ENCODE measurements at places on chromosomes 7 and 10. TPM values are rescaled to one million over a fixed set of nuclear protein-coding genes. Genes with fewer than 3 reads are reported as not detected.

DNA sequence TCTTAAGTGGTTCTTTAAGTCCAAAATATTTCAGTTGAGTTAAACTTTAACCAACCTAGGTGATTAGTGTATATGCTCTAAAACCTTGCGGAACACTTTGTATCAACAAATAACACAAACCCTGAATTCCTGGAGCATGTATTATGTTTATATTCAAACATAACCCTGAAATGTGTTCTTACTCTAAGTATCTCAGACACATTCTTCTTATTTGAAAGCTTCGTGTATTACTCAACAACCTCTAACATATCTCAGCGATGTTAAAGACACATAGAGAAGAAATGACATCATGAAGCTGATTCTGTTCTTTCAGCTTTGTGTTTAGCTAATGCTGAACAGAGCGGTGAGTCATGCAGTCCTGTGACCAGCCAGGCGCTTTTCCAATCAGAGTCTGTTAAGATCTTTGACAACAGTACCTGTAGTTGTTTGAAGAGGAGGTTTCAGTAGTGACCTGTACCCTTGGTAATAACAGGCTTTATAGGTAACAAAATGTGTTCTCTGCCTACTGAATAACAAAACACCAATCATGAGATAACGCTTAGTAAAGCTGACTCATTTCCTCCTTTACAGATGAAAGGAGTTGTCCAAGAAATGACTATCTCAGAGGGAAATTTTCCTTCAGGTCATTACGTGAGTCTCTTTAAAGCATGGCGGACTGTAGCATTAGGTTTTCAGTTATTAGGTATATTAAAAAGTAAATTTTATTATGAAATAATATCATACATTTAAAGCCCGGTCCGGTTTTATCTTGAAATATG is 67.3 kb upstream of the KLF6 start:
- H3K4me1 ChIP-seq = peaks cover 23% of the 10 kb centered on the region
- H3K27me3 ChIP-seq = no peaks in the 10 kb centered on the region
- peak overlapping the region; percentile 64 for H3K27ac ChIP-seq

DNA sequence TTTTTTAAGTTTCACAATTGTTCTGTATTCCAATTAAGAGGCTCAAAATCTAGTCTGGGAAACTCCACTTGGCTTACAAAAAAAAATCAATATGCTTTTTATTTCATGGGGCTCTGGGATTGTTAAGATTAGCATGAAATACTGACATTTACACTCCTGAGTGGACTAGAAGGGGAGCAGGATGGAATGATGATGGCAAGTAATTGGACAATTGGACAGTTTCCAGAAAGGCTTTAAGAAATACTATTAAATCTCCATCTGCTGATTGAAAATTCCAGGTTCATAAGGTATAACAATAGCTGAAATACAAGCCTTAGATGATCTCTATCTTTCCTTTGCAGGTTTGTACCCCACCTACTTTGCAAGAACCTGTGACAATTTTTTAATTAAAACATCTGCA is 184.4 kb downstream of the LRRTM3 start:
- H3K27me3 ChIP-seq = no peaks in the 10 kb centered on the region
- H3K27ac ChIP-seq = no peak overlapping the region
- no peaks in the 10 kb centered on the region for H3K4me1 ChIP-seq
- H3K36me3 ChIP-seq = no peaks in the 10 kb centered on the region

GRCh38 chr7:111834367-111834766 is 272.1 kb upstream of the IMMP2L start:
- no peak overlapping the region for H3K4me3 ChIP-seq
- H3K36me3 ChIP-seq = no peaks in the 10 kb centered on the region
- no peak for DNase-seq
- H3K4me1 ChIP-seq = no peaks in the 10 kb centered on the region

DNA sequence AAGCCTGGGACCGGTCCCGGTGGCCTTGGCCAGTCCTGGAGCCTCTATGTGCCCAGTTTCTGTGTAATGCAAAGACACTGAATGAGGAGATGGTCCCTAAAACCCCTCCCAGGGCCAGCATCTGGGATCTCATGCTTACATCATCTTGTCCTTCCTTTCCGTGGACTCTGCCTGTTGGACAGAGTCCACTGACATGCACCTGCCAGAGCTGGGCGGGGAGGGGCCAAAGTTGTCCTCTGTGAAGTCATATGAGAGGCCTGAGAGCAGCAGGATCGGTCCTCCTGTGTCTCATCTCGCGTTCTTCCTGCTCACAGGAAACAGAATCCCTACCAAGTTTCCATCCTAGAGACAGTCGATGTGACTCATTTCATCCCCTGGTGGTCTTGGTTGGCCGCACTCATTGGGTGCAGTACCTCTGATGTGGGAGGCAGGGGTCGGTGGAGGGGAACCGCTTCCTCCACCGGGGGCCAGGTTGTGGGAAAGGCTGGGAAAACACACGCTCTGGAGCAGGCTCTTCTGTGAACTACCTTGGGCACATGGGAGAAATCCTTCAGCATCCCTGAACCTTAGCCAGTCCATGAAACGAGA is 389.6 kb upstream of the PODXL start:
- no peak for DNase-seq
- H3K4me1 ChIP-seq = peaks cover 9% of the 10 kb centered on the region
- H3K4me3 ChIP-seq = no peak overlapping the region

DNA sequence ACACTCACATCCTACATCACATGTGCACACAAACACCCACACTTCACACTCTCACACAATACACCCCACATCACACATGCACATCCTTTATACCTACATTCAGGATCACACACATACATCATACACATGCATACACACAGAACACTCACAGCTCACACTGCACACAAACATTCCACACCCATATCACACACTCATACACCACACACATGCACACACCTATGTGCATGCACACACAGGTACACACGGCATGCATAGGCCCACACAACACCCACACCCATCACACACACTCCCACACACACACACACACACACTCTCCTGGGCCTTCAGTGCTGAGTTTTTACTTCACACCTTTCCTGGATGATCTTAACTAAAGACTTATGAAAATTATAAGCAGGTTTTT is 220.5 kb downstream of the DNAJB6 start:
- no peak overlapping the region for H3K4me3 ChIP-seq
- DNase-seq = no peak
- H3K27ac ChIP-seq = no peak overlapping the region
- no peaks in the 10 kb centered on the region for H3K4me1 ChIP-seq

DNA sequence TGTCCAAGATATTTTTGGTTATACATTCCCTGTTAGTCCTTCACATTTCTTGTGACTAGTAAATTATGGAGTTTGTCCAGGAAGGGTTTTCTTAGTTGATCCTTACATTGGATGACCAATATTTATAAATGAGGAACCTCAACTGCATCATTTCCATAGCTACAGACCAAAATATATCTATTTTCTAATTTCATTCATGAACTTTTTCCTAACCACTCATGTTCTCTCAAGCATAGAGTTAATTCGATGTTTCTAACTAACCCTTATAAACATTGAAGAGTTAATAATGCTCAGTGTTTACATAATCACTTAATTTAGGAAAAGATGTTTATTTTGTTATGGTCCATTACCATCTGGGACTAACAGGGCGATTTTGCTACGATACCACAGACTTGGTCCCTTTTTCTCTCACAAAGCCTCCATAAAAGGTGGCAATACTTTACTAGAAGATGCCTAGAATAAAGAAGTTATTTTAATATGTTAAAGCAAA is 591.0 kb downstream of the MAGI2 start:
- no peaks in the 10 kb centered on the region for H3K36me3 ChIP-seq
- H3K27ac ChIP-seq = no peak overlapping the region
- no peak for DNase-seq
- H3K4me3 ChIP-seq = no peak overlapping the region
- no peaks in the 10 kb centered on the region for H3K4me1 ChIP-seq

GRCh38 chr7:21243265-21243664 is 184.6 kb upstream of the SP4 start:
- no peak for DNase-seq
- no peaks in the 10 kb centered on the region for H3K27me3 ChIP-seq
- H3K27ac ChIP-seq = no peak overlapping the region
- H3K4me3 ChIP-seq = no peak overlapping the region

DNA sequence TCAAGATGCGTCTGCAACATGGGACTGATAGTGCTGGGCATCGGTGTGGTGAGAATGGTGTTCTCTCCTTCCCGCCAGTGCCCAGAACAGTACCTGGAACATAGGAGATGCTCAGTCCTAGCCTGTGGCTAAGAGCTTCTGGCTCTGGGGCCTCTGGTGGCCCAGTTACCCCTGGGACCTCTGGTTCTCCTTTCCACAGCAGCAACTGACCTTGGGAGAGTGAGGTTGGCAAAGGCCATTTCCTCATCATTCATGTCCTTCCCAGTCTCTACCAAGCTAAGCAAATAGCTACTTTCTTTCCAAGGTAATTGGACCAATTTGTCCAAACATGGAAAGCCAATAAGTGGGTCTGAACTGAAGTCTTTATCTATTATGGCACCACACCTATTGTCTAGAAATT is 11.6 kb upstream of the GOLGA7B start:
- H3K27me3 ChIP-seq = no peaks in the 10 kb centered on the region
- peaks cover 25% of the 10 kb centered on the region for H3K4me1 ChIP-seq
- no peak for DNase-seq
- no peak overlapping the region for H3K4me3 ChIP-seq
- no peak overlapping the region for H3K27ac ChIP-seq

GRCh38 chr10:71684356-71685173 is 35.0 kb downstream of the C10orf105 start:
- H3K4me3 ChIP-seq = no peak overlapping the region
- no peaks in the 10 kb centered on the region for H3K36me3 ChIP-seq
- H3K27me3 ChIP-seq = no peaks in the 10 kb centered on the region
- no peak for DNase-seq
- no peaks in the 10 kb centered on the region for H3K4me1 ChIP-seq

GRCh38 chr10:113214331-113214730 is 264.3 kb downstream of the TCF7L2 start:
- H3K27ac ChIP-seq = no peak overlapping the region
- no peak for DNase-seq
- no peak overlapping the region for H3K4me3 ChIP-seq
- no peaks in the 10 kb centered on the region for H3K4me1 ChIP-seq
- no peaks in the 10 kb centered on the region for H3K27me3 ChIP-seq

DNA sequence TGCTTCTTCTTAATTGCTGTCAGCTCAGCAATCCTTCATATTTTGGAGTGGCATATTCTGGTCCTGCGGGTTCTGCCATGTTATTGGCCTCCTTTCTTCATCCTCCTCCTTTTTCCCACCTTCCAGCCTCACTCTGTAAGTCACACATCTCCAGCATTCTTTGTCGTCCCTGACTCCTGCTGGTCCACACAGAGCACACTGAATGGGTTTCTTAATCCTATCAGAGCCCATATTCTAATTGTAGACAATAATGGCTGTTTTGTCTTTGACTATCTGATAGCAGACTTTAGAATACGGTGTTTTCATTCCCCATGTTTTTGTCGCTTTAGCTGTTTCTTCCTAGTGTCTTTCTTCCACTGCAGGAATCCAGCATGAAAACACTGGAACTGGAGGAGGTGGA is 389.6 kb downstream of the REEP3 start:
- H3K27me3 ChIP-seq = no peaks in the 10 kb centered on the region
- no peak overlapping the region for H3K4me3 ChIP-seq
- no peak overlapping the region for H3K27ac ChIP-seq
- H3K36me3 ChIP-seq = no peaks in the 10 kb centered on the region
- no peaks in the 10 kb centered on the region for H3K4me1 ChIP-seq

DNA sequence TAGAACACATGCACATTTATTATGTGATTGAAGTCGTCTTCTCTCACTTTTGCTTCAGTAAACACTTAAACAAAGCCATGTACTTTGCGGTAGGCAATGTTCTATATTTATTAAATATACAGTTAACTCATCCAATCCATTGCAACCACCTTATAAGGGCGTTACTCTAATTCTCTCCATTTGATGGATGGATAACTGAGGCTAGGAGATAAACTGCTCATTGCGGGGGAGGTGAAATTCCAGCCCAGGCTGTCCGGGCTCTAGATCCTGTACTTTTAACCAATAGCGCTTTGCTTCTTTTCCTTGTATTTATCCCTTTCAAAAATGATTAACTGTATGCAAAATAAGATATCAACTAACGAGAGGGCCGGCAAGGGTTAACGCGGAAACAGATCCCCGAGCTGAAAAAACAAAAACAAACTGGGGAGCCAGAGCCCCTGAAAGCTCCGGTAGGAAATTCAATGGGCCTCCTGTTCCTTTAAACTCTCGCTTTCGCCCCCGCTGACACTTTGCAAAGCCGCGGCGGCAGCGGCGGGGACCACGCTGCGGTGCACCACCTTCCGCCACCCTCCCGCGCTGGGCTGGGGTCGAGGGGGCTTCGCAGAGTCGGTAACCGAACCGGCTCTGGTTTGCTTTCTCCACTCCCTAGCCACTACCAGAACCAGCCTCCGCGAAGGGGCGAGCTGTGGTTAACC is 1.0 kb upstream of the PLXDC2 start:
- peak overlapping the region; percentile 75 for H3K4me3 ChIP-seq
- H3K27ac ChIP-seq = peak overlapping the region; percentile 76
- H3K36me3 ChIP-seq = no peaks in the 10 kb centered on the region
- H3K4me1 ChIP-seq = no peaks in the 10 kb centered on the region
- H3K27me3 ChIP-seq = peaks cover 10% of the 10 kb centered on the region

- no peaks in the 10 kb centered on the region for H3K36me3 ChIP-seq
- DNase-seq = no peak
- peak overlapping the region; percentile 26 for H3K4me3 ChIP-seq
- H3K27me3 ChIP-seq = no peaks in the 10 kb centered on the region
- peak overlapping the region; percentile 68 for H3K27ac ChIP-seq
These were observed 119.4 kb downstream of the ST7 start for GRCh38 chr7:117072620-117073118.

DNA sequence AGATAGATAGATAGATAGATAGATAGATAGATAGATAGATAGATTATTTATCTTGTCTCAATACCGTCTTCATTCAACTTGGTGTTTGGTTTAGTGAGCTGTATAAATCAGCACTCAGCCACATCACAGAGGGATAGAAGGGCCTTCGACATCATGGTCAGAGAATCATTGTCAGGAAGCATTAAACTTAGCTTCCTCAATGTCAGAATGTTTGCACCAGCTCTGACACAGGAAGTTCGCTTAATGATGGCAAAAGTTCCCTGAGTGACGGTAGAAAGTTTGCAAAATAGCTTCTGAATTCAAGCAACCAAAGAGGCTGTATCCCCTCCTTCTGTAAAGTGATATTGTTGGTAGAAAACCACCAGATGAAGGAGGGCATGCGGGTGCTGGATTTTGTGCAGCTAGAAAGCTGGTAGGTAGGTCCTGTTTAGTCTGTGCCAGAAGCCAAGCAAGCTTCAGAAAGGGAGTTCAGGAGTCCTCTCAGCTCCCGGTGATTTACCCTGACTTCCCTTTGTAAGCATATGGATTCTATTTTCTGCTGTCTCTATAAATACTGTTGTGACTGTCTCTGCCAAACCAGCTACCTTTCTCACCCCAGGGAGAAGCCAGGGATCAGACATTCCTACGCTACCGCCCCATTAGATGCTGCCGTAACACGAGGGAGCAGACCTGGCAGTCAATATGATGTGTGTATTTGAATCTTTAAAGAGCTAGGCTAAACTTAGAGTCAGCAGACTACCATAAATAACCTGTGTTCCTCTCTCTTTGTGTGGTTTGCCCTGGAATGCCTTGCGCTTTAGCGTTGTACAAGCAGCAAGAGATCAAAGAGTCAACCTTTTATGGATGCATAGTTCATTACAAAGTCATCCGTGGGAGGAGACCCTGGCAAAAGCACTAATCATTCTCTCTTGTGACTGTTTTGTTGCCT is 200.5 kb upstream of the KIAA1217 start:
- peak overlapping the region; percentile 74 for H3K27ac ChIP-seq
- peak; percentile 52 for DNase-seq
- peak overlapping the region; percentile 25 for H3K4me3 ChIP-seq
- no peaks in the 10 kb centered on the region for H3K36me3 ChIP-seq

Gene OPALIN
- not detected for total RNA-seq

Gene NPTX2
- total RNA-seq = 15.1 TPM

Gene MRLN
- 352 TPM for total RNA-seq

Gene NPSR1
- not detected for total RNA-seq

Gene SPDYE6
- total RNA-seq = not detected

Gene PRKG1
- 10.4 TPM for total RNA-seq

Gene NRCAM
- 0.31 TPM for total RNA-seq

Measured in gastrocnemius medialis (tissue), 4 donors.